ENCODE measurements at places on chromosomes 16 and 17.

DNA sequence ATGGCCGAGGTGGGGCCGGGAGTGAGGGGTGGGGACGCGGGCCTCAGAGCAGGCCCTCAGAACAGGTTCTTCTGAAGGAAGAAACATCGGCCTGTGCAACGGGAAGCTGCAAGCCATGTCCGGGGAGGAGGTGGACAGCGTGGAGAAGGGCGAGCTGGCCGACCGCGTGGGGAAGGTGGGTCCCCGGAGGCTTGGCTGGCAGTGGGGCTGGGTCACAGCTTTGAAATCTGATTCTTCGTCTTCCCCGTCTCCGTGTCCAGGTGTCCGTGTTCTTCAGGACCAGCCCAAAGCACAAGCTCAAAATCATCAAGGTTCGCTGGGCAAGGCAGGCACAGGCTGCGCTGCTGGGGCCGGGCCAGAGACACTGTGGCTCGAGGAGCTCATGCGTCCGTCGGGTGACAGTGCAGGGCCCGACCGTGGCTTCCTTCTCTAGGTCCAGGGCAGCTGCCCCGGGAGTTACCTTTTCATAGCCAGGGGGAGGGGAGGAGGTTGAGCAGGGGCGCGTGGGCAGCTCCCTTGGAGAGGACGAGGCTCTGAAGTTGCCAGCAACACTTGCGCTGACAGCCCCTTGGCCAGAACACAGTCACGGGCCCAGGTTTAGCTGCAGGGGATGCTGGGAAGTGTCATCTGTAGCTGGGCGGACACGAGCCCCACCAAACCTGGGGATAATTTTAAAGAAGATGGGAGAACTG, 51.3 kb downstream of the MEAK7 start:
- DNase-seq = no peak

GRCh38 chr16:4814542-4815173, 12.2 kb upstream of the ROGDI start:
- DNase-seq = no peak

GRCh38 chr16:53894686-53895085, 190.7 kb downstream of the FTO start:
- no peak for DNase-seq

- DNase-seq = no peak
Measured at GRCh38 chr16:66427036-66427860, at the start of gene BEAN1. Gene BEAN1, plus strand, starts transcription at chr16:66427295. Its CDS starts 10,382 bp downstream, at chr16:66437677.

- no peak for DNase-seq
Measured at GRCh38 chr16:7805686-7806396, 473.2 kb downstream of the RBFOX1 start.

- no peak for DNase-seq
Measured at GRCh38 chr16:68003031-68003430, 3.7 kb upstream of the DPEP2 start.

GRCh38 chr16:85395913-85396878, 216.9 kb upstream of the GSE1 start:
- no peak for DNase-seq

- no peak for DNase-seq
Measured at GRCh38 chr17:41680426-41681040, 8.2 kb upstream of the EIF1 start.

DNA sequence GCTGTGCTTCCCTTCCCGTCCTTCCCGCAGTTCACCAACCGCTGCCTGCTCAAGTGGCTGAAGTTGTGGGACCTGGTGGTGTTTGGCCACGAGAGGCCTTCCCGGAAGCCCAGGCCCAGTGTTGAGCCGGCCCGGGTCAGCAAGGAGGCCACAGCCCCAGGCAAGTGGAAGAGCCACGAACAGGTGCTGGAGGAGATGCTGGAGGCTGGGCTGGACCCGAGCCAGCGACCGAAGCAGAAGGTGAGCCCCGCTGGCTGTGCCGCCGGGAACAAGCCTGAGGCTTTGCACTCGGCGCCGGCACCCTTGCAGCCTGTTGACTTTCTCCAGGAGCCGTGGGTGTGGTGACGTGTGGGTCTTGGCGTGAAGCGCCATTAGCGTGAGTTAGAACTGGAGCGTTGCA, 2.7 kb downstream of the CHTF18 start:
- DNase-seq = no peak

DNA sequence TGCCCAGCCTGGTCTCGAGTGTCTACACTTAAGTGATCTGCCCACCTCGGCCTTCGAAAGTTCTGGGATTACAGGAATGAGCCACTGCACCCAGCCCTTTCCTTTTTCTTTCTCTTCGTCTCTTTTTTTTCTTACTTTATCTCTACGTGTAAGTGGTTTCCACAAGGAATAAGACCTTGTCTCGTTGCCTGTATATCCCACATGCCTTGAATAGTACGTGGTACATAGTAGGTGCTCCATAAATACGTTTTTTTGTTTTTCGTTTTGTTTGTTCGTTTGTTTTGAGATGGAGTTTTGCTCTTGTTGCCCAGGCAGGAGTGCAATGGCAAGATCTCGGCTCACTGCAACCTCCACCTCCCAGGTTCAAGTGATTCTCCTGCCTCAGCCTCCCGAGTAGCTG, 86.0 kb downstream of the YPEL2 start:
- DNase-seq = no peak
